ENCODE measurements at places on chromosomes 13 and 19. TPM values are rescaled to one million over a fixed set of nuclear protein-coding genes. Genes with fewer than 3 reads are reported as not detected.

ZNF493 gene
- 19.4 TPM for total RNA-seq

ZNF837 gene
- total RNA-seq: 0.86 TPM

- no peaks in the 10 kb centered on the region for H3K36me3 ChIP-seq
- H3K4me1 ChIP-seq: peaks cover 26% of the 10 kb centered on the region
- no peak for DNase-seq
- peak overlapping the region; percentile 96 for H3K4me3 ChIP-seq
Measured at GRCh38 chr19:24033963-24034342, 53.0 kb upstream of the ZNF254 start.

DNA sequence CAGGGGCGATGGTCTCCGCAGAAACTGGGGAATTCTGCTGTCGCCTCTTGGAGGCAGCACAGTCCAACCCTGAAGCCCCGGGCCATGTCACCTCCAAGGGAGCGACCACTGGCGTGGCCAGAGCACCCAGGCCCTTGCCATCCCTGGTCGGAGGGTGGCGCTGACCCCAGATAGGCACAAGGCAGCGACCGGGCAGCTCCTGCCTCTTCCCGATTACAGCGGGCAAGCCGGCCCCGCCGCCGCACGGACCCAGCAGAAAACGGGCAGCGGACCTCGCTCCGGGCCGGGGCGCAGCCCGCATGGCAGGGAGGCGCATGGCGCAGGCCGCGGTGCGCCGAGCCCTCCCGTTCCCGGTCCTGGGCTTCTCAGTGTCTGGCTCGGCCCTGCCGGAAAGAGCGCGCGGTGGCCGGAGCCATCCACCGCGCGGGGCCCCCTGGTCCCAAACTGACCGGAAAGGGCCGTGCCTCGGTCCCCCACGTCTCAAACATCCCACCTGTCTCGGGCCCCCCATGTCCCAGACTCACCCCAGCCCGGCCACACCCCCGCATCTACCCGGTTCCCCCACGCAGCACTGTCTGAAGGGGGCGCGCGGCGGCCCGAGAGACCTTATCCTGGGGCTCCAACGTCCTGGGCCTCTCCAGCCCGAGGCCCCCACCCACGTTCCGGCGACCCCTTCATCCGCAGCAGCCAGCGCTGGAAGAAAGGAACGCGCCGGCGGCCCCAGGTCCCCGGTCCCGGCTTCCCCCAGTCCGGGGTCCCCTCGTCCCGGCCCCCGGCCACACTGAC is 727 bp downstream of the CERS1 start:
- H3K27me3 ChIP-seq: peaks cover 13% of the 10 kb centered on the region
- H3K27ac ChIP-seq: no peak overlapping the region
- H3K36me3 ChIP-seq: no peaks in the 10 kb centered on the region
- no peak overlapping the region for H3K4me3 ChIP-seq

DNA sequence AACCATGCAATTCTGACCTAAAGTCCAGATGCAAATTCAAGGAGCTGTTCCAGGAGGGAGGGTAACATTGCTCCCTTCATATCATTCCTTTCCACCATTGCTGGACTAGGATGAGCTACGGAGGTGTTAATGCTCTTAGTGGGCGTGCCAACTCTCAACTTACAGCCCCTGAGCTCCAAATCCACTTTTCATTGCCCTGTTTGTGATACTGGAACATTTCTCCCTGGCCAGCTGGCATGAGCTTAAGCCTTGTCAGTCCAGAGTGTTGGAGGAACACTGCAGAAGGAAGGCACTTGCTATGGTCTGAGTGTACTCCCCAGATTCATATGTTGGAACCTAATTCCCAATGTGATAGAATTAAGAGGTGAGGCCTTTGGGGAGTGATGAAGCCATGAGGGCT is 70.4 kb upstream of the FARP1 start:
- no peaks in the 10 kb centered on the region for H3K4me1 ChIP-seq
- H3K36me3 ChIP-seq: no peaks in the 10 kb centered on the region
- H3K27me3 ChIP-seq: no peaks in the 10 kb centered on the region
- H3K27ac ChIP-seq: no peak overlapping the region
- no peak overlapping the region for H3K4me3 ChIP-seq

GRCh38 chr19:49669516-49669915 is 3.8 kb downstream of the BCL2L12 start:
- peaks cover 4% of the 10 kb centered on the region for H3K36me3 ChIP-seq
- DNase-seq: no peak
- H3K4me1 ChIP-seq: peaks cover 41% of the 10 kb centered on the region
- no peaks in the 10 kb centered on the region for H3K27me3 ChIP-seq
- H3K4me3 ChIP-seq: no peak overlapping the region

DNA sequence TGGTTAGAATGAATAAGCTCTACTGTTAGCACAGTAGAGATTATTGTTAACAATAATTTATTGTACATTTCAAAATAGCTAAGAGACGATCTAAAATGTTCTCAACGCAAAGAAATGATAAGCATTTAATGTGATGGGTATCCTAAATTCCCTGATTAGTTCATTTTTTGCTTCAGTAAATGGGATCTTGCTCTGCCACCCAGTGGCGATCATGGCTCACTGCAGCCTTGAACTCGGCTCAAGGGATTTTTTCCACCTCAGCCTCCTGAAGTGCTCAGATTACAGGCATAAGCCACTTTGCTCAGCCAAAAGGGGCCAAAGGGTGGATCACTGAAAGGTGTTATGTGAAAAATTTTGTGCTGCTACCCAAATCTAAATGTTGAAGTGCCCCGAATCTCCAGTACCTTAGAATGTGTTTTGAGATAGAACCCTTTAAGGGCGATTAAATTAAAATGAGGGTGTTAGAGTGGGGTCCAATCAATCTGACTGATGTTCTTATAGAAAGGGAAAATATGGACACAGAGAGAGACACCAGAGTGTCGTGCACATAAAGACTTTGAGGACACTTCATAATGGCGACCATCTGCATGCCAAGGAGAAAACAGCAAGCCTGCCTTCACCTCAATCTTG is 31.5 kb upstream of the ZNF766 start:
- H3K4me3 ChIP-seq: no peak overlapping the region
- H3K4me1 ChIP-seq: no peaks in the 10 kb centered on the region
- peak; percentile 75 for DNase-seq
- no peaks in the 10 kb centered on the region for H3K27me3 ChIP-seq
- H3K27ac ChIP-seq: no peak overlapping the region

HCST gene
- total RNA-seq: 154 TPM

CAPS gene
- 8.6 TPM for total RNA-seq

KCTD12 gene
- total RNA-seq: 0.76 TPM

SHC2 gene
- 0.67 TPM for total RNA-seq

UGGT2 gene
- 2.3 TPM for total RNA-seq

GRCh38 chr13:107250628-107251027 is 682.7 kb upstream of the ARGLU1 start:
- no peak overlapping the region for H3K27ac ChIP-seq
- no peak overlapping the region for H3K4me3 ChIP-seq
- H3K27me3 ChIP-seq: peaks cover 2% of the 10 kb centered on the region
- H3K36me3 ChIP-seq: no peaks in the 10 kb centered on the region
- no peaks in the 10 kb centered on the region for H3K4me1 ChIP-seq
- DNase-seq: no peak
